ENCODE measurements at places on chromosomes 5 and 9.

- no peak for DNase-seq
Observed at GRCh38 chr9:24487250-24487861, 58.3 kb downstream of the IZUMO3 start.

DNA sequence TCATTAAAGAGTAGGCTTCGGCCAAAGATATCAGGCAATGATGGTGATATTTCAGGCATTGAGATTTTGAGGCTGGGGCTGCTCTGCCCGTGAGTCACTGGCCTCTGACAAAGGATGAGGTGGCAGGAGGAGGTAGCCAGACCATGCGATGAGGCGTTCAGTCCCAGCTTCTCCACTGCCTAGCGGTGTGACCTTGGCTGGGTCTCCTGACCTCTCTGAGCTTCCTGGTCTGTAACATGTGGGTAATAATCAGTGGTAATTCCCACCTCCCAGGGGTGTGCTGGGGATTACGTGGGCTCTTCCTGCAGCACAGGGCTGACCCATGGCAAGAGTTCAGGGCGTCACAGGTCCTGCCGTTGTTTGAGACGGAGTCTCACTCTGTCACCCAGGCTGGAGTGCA, 73.2 kb upstream of the RAPGEF1 start:
- no peak for DNase-seq

- no peak for DNase-seq
Observed at GRCh38 chr5:149415066-149415967, 36.2 kb upstream of the IL17B start.

GRCh38 chr5:147407094-147407681, 102.7 kb downstream of the DPYSL3 start:
- DNase-seq, result no peak

GRCh38 chr9:34665067-34665380, 2.6 kb upstream of the CCL27 start:
- no peak for DNase-seq

- no peak for DNase-seq
Observed at GRCh38 chr5:156532921-156533320, 206.0 kb downstream of the SGCD start.

DNA sequence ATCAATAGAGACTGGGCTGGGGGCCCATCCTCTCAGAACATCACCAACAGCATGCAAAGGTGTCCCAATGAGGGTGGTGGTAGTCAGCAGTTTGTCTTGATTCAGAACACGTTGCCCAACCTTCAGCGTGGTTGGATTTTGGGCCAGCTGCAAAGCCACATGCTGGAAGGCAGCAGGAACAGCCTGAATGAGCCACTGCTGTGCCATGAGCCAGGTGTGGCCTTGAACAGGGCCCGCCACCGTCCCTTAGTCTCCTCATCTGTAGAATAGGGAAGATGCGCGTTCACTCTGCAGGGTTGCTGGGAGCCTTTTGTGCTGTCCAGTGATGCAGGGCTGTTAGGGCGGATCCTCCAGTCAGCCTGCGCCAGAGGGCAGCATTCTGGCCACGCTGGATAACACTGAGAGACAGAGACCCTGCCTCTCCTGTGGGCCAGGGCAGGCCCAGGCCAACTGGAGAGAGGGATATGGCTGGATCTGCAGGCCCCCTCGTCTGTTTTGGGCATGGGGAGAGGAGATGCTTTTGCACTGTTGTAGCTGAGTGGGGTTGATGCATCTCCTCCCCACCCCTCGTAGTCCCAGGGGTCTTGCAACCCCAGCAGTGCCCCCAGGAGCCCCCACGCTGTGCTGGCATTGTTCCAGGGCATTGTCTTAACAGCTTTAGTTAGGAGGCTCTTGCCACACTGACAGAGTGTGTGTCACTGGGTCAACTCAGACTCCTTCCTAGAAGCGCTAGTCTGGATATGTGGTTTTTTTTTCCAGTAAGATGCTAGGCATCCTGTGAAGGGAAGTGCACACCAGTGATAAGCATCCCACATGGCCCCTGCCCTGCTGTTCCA, 42.1 kb downstream of the SLC46A2 start:
- no peak for DNase-seq

GRCh38 chr5:120507800-120508463, 43.8 kb downstream of the PRR16 start:
- no peak for DNase-seq

DNA sequence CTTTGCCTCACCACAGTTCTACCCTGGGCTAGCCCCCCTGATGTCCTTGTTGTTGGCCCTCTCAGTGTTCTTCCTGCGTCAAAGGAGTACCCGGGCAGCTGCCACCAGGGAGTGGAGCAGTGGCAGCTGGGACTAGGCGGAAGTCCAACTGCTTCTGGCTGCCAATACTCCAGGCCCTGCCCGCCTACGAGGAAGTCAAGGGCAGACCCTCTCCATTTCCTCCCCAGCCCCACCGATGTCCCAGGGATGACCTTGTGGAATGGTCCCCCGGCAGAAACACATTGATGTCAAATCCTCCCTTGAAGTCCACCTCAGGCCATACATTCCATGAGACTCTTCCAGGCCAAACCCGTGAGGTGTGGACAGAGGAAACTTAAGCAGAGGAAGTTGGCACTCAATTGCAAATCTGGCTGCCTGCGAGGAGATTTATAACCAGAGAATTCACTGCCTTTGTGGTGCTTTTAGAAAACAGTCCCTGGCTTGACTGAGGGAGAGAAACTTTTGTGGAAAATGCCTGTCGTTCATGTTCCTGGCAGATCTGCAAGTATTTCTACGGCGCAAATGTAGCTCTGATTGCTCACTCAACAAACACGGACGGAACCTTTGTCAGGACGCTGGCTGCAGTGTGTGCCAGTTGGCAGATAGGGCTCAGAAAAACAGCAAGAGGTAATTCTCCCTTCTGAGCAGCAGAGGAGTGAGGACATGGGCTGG, 339.7 kb downstream of the RAB3C start:
- no peak for DNase-seq

DNA sequence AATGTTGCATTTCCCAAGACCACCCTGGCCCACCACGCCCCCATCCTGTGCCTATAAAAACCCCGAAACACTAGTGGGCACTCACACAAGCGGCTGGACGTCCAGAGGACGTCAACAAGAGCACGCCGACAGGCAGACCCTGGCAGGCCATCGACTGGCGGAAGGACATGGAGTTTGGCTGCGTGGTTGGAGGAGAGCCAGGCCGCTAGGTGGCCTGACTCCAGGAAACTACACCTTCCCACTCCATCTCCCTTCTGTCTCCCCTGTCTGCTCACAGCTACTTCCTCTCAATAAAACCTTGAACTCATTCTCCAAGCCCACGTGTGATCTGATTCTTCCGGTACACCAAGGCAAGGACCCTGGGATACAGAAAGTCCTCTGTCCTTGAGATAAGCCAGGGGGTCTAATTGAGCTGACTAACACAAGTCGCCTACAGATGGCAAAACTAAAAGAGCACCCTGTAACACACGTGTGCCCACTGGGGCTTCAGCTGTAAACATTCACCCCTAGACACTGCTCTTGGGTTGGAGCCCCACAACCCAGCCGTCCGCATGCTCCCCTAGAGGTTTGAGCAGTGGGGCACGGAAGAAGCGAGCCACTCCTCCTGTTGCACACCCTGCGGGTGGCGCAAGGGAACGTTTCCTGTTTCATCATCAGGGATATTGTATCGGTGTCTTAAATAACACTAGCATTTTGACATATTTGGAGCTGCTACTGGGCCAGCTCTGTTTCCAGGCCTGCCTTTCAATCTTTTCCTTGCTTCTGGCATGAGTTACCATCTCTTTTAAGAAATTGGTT, 54.5 kb upstream of the TAF11L2 start:
- DNase-seq, result no peak

- no peak for DNase-seq
Observed at GRCh38 chr5:4785971-4786370, 354.2 kb upstream of the ADAMTS16 start.
